ENCODE measurements at places on chromosomes 7 and 10.

GRCh38 chr7:377080-378040, 87.4 kb downstream of the FOXL3 start:
- DNase-seq: no peak

DNA sequence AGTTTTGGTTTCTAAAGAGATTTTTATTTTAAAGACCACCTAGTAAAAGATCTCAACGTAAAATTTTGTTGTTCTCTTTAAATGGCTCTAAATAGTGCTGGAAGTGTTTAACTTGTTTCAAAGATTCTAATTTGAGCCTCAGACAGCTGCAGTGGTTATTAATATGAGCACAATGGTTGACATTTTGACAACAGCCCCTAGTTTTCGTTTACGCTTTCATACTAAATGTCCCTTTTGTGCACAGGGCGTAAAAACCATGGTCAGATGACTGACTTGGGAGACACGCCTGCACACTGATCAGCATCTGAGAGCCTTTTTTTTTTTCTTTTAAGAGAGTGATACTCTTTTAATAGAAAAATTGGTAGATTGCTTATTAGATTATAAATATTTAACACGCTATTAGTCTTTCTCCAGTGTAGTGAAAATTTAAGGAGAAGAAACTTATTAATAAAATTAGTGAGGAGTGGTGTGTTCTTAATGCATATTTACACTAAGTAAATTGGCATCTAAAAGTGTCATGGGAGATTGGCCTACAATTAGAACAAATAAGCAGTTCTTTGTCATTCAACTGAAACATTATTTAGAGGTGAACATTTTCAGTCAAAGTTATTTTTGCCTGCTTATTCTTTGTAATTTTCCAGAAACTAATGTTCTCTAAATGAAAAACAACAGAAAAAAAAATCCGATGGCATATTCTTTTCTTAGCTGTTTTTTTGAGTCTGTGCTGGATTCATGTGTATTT, 182.8 kb upstream of the PHYHIPL start:
- no peak for DNase-seq

DNA sequence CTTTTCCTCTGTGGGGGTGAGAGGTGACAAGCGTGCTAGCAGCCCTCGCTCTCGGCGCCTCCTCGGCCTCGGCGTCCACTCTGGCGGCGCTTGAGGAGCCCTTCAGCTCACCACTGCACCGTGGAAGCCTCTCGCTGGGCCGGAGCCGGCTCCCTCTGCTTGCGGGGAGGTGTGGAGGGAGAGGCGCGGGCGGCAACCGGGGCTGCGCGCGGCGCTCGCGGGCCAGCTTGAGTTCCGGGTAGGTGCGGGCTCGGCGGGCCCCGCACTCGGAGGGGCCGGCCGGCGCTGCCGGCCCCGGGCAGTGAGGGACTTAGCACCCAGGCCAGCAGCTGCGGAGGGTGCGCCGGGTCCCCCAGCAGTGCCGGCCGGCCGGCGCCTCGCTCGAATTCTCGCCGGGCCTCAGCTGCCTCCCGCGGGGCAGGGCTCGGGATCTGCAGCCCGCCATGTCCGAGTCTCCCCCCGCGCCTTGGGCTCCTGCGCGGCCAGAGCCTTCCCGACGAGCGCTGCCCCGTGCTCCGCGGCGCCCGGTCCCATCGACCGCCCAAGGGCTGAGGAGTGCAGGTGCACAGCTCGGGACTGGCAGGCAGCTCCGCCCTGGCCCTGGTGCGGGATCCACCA, 352.8 kb upstream of the PODXL start:
- DNase-seq: no peak

DNA sequence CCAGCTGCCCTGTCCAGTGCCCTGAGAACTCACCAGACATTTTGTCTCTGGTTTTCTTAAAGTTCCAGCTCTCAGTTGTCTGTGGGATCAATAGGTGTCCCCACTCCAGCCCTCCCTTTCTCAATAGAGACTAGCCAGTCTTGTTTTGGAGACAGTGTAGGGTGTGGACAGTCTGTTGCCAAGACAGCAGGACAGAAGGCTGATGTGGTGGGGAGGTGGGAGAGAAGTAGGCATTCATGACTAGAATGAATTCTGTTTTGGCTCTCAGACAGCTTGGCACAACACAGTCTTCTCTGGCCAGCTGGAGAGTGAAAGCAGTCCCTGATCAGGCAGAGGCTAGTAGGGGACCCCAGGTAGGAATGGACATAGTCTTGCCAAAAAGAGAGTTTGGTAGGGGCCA, 467.0 kb upstream of the PODXL start:
- DNase-seq: no peak

GRCh38 chr10:50805981-50806622, 66.4 kb downstream of the ASAH2B start:
- no peak for DNase-seq

- no peak for DNase-seq
Measured at GRCh38 chr10:31209478-31209877, 109.5 kb upstream of the ZEB1 start.

DNA sequence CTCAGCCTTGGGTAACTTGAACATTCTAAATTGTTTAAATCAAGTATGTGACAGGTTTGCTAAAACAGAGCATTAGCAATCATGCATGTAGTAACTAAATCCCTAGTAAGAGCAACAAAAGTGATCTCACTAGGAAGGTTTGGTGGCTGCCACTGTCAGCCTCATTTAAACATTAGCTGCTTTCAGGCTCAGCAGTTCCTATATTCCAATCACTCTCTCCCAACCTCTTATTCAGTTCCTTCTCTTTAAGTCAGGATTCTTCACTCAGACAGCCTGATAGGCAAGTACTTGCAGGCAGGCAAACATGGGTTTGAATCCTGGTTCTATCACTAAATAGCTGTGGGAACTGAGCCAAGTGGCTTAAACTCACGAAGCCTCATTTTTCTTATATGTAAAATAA, 3.6 kb downstream of the CREB3L2 start:
- no peak for DNase-seq

- DNase-seq: no peak
Measured at GRCh38 chr7:47574482-47575329, 7.2 kb downstream of the TNS3 start.

GRCh38 chr10:42939237-42939636, 137.6 kb upstream of the RET start:
- no peak for DNase-seq

DNA sequence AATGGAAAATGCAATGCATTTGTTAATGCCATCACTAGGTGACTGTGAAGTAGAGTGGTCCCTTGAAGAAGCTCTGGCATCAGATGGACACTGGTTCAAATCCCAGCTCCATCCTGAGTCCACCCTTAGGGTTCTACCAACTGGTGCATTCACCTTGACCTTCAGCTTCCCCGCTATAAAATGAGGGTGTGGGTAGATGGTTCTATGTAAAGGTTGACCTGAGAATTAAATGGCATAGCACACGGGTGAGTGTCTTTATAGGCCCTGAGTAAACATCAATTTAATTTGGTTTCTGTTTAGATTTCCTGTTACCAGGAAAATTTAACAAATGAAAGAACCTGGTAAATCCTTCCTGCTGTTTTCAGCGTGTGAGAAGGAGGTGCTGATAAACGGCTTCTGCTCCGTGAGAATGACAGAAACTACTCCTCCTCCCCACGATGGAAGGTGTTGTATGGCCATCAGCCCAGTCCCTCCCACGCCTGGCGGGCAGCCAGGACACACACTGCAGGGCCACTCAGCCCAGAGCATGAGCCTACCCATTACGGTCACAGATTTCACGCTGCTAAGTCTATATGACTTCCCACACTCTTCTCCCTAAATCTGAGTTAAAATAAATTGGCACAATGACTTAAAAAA, 210.1 kb downstream of the TNS3 start:
- no peak for DNase-seq
